ENCODE measurements at places on chromosomes 6 and 20.

DNA sequence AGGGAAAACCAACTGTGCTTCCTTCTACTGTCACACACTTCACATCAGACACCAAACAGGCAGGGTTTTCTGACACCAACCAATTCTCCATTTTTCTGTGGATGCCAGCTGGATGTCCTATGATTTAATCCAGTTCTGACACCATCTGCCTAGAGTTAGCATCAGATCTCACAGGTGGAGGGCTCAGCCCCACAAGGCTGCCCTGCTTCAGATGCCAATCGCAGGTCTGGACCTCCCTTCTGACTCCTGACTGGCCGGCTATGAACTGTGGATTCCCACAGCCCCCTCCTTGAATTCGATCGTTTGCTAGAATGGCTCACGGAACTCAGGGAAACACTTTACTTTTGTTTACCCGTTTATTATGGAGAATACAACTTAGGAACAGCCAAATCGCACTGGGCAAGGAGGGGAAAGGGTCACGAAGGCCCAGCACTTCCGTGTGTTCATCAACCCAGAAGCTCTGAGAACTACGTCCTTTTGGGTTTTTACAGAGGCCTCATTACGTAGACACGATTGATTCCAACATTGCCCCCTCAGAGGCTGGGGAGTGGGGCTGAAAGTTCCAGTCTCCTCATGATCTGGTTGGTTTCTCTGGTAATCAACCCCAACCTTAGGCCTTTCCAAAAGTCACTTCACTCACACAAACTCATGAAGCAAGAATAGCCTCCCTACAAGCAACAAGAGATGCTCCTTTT, 25.4 kb upstream of the MAS1 start:
- no peak for DNase-seq

DNA sequence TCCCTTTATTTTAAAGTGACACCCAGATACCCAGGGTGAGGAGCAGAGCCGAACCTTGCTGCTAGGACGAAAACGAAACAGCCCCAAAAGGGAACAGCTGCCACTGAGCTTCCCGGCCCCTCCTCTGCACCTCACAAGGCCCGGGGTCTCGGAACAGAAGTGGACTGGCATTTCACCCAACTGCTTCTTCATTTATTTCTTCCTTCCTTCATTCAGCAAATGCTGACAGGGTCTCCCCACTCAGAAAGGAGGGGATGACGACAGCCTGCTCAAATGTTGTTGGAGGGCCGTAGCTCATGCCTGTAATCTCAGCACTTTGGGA, 220.3 kb downstream of the PREX1 start:
- DNase-seq, result no peak

DNA sequence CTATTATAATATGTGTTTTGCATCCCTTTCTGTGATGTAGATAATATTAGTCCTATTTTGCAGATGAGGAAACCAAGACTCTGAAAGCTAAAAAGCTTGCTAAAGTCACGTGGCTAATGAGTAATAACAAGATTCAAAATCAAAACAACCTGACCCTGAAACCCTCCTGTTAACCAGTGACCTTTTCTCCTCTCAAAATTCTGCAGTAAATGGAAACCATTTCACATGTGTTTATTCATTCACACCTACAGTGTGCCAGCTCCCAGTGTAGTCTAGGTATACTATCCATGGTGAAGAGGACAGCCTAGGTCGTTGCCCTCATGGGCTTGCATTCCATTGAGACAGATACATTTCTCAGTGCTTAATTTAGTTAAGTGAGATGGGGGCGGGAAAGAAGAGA, 30.6 kb upstream of the PHACTR2 start:
- no peak for DNase-seq

DNA sequence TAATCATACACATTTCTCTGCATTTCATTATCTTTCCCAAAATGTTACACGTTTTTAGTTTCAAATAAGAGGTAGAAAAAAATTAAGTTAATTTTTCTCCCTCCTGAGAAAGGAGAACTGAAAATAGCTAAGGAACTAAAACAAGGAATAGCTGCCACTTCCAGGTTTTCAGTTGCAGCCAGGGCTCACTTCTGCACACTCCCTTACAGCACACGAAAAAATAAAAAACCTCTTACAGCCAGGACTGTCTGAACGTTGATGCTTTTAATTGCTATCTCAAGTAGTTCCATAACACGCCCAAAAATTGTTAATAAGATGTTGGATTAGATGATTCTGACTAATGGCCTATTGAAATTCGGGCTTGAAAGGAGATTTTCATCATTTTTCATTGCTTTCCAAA, 153.7 kb upstream of the THBS2 start:
- no peak for DNase-seq

DNA sequence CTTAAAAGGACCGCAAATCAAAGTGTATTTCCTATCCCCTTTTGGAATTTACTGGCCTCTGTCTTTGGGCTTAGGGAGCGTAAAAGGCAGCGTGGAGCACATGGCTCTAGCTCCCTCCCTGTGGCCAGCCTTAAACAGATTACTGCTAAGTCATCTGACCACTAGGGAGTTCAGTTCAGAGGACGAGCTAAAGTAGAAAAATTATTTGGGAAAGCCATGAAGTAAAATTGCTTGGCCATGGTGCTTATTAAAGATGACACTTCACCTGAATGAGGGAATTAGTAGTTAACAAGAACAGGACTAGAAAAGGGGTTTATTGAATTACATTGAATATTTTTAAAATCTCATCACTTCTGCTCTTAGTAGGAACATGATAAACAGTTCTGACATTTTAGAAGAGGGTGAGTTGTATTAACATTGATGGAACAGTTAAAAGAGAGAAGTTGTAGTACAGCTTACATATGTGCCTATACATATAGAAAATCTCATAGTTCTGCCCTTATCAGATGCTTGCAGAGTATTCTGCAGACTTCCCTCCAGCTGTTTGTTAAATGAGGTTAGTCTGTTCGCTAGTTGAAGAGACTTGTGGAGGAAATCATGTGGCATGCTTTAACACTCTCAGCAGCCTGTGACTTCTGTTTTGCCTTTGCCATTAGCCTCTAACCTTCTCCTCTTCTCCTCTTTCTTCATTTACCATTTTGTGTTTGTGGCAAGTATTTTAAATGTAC, 31.2 kb upstream of the MAPK13 start:
- DNase-seq, result no peak
